Fibroblast of skin of back (primary cell): ENCODE measurements at places on chromosomes 16 and 17.

DNA sequence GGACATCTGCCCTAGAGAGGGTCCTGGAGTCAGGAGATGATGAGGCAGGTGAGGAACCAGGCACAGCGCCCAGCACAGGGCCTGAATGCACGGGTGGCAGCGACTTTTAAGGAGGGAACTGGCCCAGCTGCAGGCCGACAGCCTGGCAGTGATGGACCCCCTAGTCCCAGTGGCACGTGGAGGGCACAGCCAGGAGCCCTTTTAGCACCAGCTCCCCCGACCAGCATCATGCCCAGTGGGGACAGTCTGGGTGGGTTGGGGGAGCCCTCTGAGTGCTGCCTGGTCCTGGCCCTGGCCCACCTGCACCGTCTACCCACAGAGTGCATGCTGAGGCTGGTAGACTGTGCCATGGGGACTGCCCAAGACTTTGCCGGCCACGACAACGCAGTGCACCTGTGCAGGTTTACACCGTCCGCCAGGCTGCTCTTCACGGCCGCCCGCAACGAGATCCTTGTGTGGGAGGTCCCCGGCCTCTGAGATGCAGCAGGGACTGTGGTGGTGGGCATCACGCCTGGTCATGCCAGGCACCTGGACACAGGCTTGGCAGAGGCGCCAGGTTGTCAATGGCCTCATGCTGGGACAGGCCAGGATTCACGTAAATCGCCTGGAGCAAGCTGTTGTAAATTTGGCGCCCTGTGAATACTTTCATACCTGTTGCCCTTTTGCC is 686 bp upstream of the RHOT2 start:
- no peak for DNase-seq

GRCh38 chr17:66339561-66339960 is 37.1 kb downstream of the PRKCA start:
- DNase-seq = no peak

DNA sequence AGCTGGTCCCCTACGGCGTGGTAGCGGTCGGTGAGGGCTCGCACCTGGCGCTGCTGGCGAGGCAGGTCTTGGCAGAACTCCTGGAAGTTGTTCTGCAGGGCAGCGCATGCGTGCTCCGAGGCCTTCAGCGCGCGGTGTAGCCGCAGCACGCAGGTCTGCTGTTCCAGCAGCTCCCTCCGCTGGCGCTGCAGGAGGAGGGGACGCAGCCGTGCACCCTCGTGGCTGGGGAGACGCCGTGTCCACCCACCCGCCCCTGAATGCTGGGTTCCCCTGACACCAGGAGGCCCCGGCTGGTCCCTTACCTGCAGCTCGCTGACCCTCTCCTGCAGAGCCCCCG is 12.2 kb downstream of the EVPL start:
- DNase-seq = no peak

DNA sequence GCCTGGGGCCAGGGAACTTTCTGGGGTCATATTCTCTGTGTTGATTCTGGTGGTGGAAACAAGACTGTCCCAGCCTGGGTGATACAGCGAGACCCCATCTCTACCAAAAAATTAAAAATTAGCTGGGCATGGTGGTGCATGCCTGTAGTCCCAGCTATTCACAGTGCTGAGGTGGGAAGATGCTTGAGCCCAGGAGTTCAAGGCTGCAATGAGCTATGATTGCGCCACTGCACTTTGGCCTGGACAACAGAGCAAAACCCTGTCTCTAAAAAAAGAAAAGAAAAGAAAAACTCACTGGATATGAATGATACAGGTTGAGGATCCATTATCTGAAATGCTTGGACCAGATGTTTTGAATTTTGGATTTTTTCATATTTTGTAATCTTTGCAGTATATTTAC is 13.6 kb downstream of the SCGB1C2 start:
- no peak for DNase-seq

DNA sequence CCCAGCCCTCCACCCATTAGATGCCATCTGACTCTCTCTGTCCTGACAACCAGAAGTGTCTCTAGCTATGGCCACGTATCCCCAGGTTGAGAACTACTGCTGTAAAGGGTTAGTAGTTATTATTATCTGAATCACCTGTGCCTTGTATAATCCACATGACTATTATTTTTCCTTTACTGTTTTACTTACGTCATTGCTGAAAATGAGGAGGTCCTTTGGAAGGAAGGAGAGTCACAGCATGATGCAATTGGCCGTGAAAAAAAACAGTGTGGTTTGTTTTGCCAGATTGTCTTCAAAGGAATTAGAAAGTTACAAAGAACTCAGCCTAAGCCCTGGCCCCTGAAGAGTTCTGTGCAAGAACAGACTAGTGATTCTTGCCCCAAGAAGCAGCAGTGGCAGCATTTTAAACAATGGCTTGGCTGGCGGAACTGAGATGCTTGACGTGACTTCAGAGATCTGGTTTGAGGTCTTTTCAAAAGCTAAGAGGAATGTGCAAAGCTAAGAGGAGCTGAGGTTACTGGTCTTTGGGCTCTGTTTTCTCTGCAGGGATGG is 413.3 kb upstream of the EEF2KMT start:
- DNase-seq = no peak

- DNase-seq = no peak
These were observed 524 bp upstream of the ZFP3 start for GRCh38 chr17:5077781-5078105.

DNA sequence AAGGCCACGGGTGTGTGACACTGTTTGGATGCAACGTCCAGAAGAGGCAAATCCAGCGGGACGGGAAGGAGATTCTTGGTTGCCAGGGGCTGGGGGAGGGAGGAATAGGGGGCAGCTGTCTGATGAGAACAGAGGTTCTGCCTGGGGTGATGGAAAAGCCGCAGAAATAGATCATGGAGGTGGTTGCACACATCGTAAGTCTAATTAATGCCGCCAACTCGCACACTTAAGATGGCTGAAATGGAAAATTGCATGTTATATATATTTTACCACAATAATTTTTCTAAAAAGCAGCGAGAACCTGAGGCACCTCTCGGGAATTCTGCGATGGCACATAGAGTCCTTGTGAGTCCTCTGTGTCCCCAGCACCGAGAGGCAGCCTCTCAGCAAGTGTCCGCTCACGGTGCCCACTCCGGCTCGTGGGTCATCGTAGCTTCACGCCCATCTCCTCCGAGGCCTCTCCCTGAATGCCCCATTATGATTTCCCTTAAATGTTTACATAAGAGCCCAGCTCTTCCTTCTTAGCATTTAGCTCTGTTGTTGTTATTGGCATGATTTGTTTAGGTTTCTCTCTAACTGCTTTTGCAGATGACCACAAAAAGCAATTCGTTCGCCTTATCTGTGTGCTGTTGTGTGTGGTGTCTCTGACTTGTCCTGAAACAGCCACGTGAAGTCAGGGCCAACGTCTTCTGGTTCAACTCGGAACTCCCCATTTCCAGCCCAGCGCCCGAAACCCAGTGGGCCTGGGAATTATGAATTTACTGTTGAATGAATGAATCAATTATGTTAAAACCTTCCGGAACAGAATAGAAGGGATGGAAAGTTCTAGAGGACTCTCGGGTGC is 7.7 kb downstream of the WFDC1 start:
- no peak for DNase-seq

DNA sequence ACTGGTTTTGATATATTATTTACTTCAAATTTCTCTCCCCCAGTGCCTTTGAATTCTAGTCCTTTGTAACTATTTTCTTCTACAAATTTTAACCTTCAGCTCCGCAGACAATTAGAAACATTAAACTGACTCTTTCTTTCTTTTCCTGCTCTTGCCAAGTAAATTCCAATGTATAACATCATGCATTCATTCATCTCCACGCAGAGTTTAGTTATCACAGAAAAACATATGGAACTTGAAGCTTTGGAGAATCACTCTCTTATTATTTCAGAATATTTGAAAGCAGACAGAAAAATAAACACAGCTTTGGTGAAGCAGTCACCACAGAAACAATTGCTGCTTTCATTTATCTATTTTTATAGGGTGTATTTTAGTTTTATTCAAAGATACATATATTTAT is 778.7 kb upstream of the CDH8 start:
- DNase-seq = peak; percentile 65

GRCh38 chr16:71722801-71723536 is 1.5 kb downstream of the PHLPP2 start:
- peak; percentile 80 for DNase-seq

GRCh38 chr17:22277595-22277994 is 585.3 kb downstream of the KCNJ18 start:
- DNase-seq = no peak

DNA sequence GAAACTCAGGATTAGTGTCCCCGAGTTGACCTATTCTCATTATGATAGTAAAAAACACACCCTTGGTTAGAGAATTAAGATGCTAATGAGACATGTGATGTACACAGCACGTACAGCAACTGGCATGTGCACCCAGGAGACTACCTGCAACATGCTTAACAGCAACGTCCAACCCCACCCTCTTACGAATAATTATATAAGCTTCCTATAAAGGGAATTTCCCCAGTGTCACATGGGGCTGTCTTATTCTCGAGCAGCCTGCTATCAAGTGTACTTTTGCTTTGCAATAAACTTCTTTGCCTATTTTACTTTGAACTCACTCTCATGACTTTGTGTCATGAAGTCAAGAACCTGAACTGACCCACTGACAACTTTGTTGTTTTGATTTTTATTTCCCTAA is 62.4 kb upstream of the PMFBP1 start:
- DNase-seq = no peak

GRCh38 chr17:4479982-4480751 is 18.5 kb upstream of the SPNS2 start:
- DNase-seq = no peak

- no peak for DNase-seq
These were observed 32.7 kb downstream of the ZNF750 start for GRCh38 chr17:82807101-82807500.

DNA sequence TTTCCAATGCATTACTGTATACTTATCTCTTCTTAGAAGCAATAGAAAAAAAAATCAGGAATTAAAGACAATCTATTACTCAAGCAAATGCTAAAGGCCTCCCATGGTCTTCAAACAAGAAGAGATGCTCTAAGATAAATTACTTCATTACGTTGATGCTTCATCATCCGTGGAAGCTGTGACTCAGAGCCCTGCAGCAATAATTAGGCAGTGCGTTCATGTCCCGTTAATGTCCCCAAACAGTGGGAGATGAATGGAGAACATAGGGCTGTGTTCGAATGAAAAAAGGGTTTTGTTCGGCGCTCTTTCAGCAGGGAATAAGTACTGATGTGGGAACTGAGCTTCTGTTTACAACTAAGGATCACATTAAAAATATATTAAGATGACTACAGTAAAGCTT is 15.9 kb upstream of the PDXDC1 start:
- DNase-seq = peak; percentile 24

DNA sequence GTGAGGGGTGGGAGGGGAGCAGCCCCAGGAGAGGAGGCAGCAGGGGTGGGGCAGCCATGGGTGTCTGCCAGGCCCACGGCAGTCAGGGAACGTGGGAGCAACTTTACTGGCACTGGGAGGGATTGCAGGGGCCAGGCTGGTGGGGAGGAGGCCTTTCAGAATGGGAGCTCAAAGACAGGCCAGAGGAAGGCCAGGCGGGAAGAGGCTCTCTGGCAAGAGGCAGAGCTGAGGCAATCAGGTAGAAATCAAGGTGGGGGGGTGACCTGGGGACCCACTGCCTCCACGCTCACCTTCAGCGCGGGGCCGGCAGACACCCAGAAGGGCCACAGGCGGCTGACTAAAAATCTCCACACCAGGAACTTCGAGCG is 11.9 kb upstream of the GSE1 start:
- no peak for DNase-seq

DNA sequence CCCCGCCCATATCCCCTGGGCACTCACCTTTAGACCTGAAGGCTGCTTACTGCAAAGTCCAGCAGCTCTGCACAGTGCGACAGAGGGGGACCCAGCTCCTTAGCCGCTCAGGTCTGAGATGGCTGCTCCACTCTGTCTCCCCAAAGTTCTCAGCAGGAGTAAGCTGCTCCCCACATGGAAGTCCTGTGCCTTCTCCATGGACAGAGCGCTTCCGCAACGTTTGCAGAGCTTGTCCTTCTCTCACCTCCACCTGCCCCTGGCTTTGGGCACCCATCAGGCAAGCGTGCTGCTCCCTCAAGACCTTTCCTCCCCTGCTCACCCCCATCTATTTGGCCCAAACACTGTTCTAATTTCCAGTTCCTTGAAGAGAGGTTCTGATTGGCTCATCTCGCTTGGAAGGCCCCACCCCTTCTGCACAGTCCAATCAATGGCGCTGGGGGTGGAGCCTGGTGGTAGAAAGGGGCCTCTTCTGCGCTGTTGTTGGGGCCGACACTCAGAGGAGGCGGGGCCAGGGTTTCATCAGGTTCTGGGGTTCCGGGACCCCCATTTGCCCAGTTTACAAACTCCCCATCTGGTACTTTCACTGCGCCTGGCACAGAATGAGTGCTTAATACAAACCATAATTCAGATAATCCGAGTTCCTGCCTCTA is 137.2 kb downstream of the CYLD start:
- no peak for DNase-seq

GRCh38 chr17:75504347-75505151 is 10.8 kb downstream of the CASKIN2 start:
- DNase-seq = no peak

GRCh38 chr17:15909481-15909991 is 35.4 kb upstream of the ADORA2B start:
- DNase-seq = peak; percentile 80

GRCh38 chr17:16912021-16912962 is 59.6 kb downstream of the TNFRSF13B start:
- no peak for DNase-seq

- DNase-seq = no peak
These were observed 333.1 kb upstream of the GOT2 start for GRCh38 chr16:59067205-59067604.

GRCh38 chr17:9484789-9485188 is 90.8 kb downstream of the STX8 start:
- DNase-seq = peak; percentile 55

GRCh38 chr16:77943801-77944200 is 78.5 kb upstream of the CLEC3A start:
- DNase-seq = no peak

GRCh38 chr17:66713533-66714042 is 121.3 kb upstream of the CACNG5 start:
- no peak for DNase-seq

GRCh38 chr17:14261406-14261805 is 24.7 kb upstream of the CDRT15 start:
- no peak for DNase-seq

DNA sequence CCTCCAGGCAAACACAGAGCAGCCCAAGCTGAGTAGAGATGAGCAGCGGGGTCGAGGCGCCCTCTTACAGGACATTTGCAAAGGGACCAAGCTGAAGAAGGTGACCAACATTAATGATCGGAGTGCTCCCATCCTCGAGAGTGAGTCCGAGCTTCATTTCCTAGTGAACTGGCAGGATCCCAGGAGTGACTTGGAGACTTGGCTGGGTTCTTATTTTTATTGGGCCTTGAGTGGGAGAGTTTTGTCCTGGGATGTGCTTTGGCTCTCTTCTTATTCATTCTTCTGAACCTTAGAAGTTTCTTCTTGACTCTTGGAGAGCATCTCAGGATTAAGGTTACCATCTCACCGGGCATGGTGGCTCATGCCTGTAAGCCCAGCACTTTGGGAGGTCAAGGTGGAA is 27.2 kb upstream of the CDC6 start:
- no peak for DNase-seq
